ENCODE measurements at places on chromosomes 3 and 15.

- no peak for DNase-seq
These were observed 18.6 kb downstream of the CMTM8 start for GRCh38 chr3:32257042-32257441.

GRCh38 chr3:65342084-65342683 lies 654.4 kb upstream of the ADAMTS9 start:
- DNase-seq, result no peak

DNA sequence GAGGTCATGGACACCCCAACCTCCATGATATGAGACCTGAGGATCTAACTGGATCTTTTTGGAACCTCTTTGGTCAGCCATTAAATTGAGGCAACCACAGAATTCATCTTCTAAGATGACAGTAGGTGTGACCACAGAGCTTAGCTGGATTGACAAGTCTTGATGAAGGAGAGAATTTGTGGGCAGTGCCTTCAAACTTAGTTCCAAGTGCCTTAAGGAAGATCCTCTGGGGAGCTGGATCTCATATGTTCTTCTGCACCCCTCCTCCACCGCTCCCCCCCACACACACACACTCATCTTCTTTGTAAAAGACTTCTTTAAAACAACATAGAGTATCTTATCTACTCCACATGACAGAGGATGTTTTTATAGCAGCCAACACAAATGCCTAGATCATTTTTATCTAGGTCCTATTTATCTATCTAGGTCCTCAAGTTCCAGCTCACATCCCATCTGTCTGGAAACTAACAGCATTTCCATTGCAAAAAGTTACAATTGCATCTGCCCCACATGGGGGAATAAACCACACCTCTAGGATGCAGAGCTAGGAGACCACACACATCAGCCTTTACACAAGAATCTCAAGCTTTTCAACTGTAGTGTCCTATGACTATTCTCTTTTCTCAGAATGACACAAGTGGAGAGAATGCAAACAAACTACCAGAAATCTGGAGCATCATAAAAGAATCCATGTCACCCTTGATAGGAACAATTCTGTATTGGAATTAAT lies 37.4 kb downstream of the WWTR1 start:
- DNase-seq, result no peak

DNA sequence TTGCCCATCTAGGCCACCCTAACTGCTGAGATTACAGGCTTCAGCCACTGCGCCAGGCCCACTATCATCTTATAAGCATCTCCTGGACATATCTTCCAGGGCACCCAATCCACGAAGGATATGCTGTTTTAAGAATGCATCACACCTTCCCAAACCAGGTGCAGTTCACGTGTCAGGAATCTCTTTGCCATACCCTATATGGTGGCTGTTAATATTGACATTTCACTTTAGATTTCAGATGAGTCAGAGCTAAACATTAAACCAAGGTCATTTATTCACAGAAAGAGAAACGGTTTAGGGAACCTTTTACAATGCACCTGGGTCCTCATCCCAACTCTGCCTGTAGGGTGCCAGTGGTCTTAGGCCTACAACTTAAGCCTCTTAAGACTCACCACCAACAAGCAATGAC lies 85.7 kb downstream of the TBL1XR1 start:
- DNase-seq, result no peak

GRCh38 chr3:118765636-118766305 lies 268.9 kb downstream of the IGSF11 start:
- DNase-seq, result no peak

- DNase-seq, result no peak
These were observed 20.4 kb downstream of the BTBD1 start for GRCh38 chr15:83046558-83047127.

GRCh38 chr3:152937234-152937633 lies 102.3 kb downstream of the P2RY1 start:
- no peak for DNase-seq

GRCh38 chr3:173044998-173045397 lies 96.0 kb downstream of the SPATA16 start:
- DNase-seq, result no peak

GRCh38 chr15:70111203-70112073 lies 13.7 kb upstream of the TLE3 start:
- DNase-seq, result no peak

GRCh38 chr15:68683026-68683425 lies 104.2 kb downstream of the CORO2B start:
- no peak for DNase-seq

DNA sequence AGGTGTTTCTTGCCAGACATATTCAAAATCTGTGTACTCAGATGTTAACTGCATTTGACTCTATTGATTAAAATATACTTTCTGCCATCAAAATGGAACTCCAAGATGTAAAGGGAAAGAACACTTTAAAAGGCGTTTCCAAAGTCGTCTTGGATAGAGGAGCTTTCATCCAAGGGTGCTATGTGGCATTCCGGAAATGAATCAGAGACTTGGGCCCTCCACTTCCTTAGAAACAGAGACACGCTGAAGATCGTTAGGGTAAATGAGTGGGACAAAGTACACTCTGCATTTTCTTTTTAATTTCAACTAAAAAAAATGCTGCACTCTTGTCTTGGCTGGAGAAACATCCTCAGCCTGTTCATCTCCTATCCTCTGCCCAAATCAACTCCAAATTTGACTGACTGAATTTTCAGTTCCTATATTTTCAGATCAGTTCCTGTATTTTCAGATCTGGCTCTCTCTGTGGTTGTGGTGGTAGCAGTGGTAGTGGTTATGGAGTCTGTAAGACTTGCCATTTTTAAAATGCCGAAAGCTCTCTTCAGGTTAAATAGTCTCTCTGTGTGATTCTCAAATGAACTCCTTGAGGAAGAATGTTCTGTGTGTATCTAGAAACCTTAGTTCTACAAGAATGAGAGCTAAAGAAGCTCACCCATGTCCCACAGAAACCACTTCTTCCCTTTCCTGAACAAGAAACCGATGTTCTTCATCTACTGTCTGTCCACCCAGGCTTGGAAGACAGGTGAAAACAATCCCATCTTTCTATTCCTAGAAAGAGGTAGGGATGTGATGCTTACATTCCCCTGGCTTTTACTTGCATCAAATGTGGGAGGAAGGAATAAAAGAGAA lies 156.8 kb upstream of the ICE2 start:
- DNase-seq, result no peak

- no peak for DNase-seq
These were observed 24.2 kb downstream of the PSMD6 start for GRCh38 chr3:63998852-63999754.
